ENCODE measurements at places on chromosomes 1 and 21.
A peak's percentile ranks its signal among the peaks of the same experiment; 100 is the strongest.

- no peak for DNase-seq
Measured at GRCh38 chr1:57835620-57836019, 411.8 kb upstream of the DAB1 start.

DNA sequence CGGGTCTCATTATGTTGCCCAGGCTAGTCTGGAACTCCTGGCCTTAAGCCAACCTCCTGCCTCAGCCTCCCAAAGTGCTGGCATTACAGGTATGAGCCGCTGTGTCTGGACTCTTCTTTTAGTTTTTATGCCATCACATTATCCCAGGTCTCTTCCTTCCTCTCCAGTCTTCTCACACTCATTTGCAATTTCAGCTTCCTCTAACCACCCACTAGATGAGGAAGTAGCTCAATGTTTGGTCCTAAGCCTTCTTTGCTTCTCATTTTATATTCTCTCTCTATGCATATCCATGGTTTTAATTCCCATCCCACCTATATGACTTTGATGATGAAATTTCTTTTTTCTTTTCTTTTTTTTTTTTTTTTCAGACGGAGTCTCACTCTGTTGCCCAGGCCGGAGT, 3.1 kb upstream of the ZBTB8A start:
- no peak for DNase-seq

GRCh38 chr1:204563307-204563706, 47.1 kb downstream of the MDM4 start:
- DNase-seq = no peak

GRCh38 chr1:1763657-1764621, 14.3 kb downstream of the NADK start:
- DNase-seq = peak; percentile 64

- peak; percentile 50 for DNase-seq
Measured at GRCh38 chr1:154483941-154484803, 17.8 kb upstream of the TDRD10 start.

GRCh38 chr21:45806042-45806441, 162.5 kb downstream of the PCBP3 start:
- DNase-seq = no peak

GRCh38 chr1:22612671-22613571, 23.5 kb upstream of the C1QA start:
- DNase-seq = no peak
